DMS153 (cell line): ENCODE measurements at places on chromosomes 5 and 9.

DNA sequence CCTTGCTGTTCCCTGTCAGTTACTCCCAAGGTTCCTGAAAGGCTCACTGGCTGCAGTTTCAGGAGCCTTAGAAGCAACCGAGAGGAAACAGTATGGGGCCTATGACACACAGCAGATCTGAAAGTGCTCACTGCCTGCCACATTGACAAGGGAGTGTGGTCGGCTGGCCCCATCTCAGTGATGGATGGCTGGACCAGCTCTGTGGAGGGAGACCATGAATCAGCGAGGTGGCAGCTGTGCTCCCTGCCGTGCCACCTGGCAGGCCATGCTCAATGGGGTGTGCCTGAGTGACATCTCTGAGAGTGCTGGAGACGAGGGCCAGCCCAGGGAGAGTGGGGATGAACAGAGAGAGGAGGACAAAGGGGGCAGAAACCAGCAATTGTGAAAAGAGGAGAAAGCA is 49.1 kb downstream of the DOCK2 start:
- DNase-seq = no peak

- no peak for DNase-seq
These were observed 54.0 kb upstream of the CNOT6 start for GRCh38 chr5:180439911-180440769.

DNA sequence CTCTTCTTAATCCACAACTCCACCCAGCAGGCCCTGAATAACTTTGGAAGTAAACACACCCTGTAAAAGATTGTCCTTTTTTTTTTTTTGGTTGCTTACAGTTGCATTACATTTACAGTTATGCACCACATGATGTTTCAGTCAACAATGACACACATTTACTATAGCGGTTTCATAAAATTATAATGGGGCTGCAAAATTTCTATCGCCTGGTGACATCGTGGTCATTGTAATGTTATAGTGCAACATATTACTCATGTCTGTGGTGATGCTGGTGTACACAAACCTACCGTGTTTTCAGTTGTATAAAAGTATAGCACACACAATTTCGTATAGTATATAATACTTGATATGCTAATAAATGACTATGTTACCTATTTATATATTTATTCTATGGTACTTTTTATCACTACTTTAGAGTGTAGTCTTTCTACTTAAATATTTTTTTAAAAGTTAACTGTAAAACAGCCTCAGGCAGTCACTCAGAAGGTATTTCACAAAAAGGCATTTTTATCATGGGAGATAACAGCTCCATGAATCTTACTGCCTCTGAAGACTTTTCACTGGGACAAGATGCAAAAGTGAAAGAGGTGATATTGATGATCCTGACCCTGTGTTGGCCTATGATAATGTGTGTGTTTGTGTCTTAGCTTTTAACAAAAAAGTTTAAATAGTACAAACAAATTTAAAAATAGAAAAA is 695.4 kb upstream of the CDH18 start:
- no peak for DNase-seq

- peak; percentile 94 for DNase-seq
These were observed 473.6 kb upstream of the TNC start for GRCh38 chr9:115591584-115591984.

GRCh38 chr9:78510035-78510434 is 213.1 kb downstream of the PSAT1 start:
- peak; percentile 35 for DNase-seq

DNA sequence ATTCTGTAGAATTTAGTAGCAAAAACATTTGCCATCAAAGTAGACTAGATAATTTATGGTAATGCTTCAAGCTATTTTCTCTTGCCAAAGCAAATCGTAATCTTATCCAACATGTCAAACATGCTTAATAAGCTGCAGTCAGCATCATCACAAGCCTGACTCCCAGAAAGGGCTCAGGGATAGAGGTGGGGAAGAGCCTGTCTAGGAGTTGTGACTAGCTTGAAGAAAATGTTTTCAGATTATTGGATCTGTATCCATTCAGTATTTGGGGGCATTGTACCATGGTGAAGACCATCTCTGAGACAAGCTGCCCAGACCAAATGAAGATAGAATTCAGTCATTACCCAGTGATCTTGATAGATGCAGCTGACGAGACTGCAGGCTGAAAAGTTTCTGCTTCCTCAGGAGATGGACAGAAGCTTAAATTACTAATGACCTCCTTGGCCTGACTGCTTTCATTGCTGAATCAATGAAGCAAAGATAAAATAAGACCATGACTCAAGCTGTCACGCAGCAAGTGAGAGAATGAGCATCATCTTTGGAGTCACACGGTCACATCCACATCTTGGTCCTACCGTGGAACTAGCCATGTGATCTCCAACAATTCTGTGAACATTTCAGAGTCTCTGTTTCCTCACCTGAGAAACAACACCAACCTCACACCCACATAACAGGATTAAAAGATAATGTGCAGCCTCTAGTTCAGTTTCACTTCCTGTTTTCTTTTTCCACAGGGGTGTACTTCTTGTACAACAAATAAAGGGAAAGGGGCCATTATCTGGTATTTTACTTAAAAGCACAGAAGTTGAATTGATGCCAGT is 9.4 kb downstream of the ERAP2 start:
- DNase-seq = no peak

GRCh38 chr5:90519081-90519480 is 10.3 kb downstream of the LYSMD3 start:
- DNase-seq = peak; percentile 57

DNA sequence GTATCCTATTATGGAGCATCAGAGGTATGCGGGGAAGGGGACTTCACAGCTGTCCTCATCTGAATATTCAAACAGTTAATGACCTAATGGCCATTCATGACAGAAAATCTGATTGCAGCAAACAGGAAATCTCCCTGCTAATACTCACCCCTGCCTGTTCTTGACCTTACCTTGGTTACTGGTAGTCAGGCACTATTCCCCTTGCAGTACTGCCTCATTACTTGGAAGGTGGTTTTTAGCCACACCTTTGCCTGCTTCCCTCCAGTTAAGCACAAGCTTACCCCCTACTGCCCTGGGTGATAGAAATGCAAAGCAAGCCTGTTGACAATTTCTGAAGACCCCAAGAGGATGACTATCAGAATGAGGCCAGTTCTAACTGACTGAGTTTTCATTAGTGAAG is 332.4 kb downstream of the NTRK2 start:
- no peak for DNase-seq
